ENCODE measurements at places on chromosomes 2 and 18.

DNA sequence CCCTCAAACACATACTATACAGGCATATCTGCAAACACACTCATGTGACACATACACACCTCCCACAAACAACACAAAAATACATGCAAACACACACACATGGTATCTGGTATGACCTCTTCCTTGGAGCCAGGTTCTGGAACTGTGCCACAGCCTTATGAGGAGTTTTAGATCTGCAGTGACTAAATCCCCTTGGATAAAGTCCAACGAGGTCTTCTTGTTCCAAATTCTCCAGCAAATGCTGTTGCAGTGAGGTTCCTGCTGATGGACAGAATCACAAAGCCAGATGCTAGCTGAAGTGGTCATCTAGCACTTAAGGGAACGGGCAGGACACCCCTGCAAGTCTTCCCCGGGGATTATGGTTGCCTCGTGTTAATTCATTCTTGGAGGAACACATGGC, 54.5 kb upstream of the DAPL1 start:
- DNase-seq = no peak

- DNase-seq = no peak
These were observed 154.2 kb downstream of the FAM210A start for GRCh38 chr18:13572148-13572547.

GRCh38 chr18:26421931-26422330, 126.4 kb downstream of the KCTD1 start:
- no peak for DNase-seq

- DNase-seq = no peak
These were observed 6.0 kb downstream of the ENOSF1 start for GRCh38 chr18:706405-706804.

DNA sequence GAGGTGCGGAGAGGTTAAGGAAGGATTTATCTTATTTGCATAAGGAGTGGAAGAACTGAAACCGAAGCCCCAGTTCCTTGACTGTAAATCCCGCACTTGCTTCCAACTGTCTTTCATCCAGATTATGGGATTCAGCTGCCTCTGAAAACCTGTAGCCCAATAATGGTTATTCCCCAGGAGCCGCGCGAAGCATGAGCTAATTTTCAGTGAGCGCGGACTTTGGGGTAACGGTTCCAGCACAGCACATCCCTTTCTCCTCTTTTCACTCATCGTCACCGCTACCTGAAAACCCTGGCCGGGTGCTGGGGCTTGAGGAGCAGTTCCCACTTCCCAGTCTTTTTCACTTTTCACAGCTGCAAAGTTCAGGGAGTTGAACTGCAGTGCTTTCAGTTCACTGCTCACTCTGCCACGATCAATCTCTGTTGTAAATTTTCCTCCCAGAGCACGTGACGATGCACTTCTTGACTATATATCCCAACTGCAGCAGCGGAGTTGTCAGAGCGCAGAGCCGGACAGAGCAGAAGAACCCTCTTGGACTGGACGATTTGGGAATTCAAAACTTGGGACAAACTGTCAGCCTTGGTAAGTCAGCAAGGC, at the start of gene KCNE4:
KCNE4 (plus strand) TSS at position 498 of the 597 bp plus-strand sequence. CDS start 641 bp downstream, outside the sequence.
- no peak for DNase-seq

- DNase-seq = no peak
These were observed 666.5 kb downstream of the SLC4A3 start for GRCh38 chr2:220293966-220294365.

- no peak for DNase-seq
These were observed 9.5 kb downstream of the DUSP19 start for GRCh38 chr2:183088061-183088460.

DNA sequence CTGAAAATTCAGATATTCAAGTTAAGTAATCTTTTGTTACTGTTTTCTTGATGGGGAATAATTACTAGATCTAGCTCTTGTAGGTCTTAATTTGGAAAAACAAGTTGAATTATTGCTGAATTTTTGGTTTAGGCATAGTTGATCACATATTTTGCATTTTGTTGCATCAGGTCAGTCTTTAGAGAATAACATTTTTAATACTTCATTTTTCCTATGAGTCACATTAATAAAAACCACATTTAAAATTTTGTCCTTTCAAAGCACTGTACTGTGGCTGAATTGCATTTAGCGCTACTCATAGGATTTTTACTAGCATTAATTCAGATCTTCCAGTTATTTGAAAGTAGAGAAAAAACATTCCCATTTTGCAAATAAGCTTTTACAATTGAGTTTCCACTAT, 23.2 kb downstream of the MAP4K4 start:
- no peak for DNase-seq

DNA sequence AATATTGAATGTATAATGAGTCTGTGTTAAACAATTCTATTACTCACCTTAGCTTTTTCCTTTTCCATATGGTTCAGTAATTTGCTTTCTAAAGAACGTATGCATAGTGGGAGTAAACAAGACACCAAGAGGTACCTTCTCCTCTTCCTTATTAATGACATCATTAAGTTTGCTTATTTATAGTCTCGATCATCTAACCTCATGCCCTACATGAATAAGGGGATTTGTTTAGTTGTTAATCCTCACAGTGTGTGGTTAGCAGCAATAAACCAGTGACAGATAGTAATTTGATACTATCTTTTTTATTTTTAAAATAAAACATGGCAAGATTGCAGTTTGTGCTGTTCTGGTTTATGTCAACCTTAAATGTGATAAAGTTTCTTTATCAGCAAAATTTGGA, 69.7 kb downstream of the COBLL1 start:
- DNase-seq = no peak

GRCh38 chr2:109139002-109139401, 10.0 kb downstream of the SH3RF3 start:
- DNase-seq = no peak

GRCh38 chr2:117470311-117471095, 344.0 kb upstream of the DDX18 start:
- no peak for DNase-seq

- no peak for DNase-seq
These were observed 122.5 kb downstream of the CNTNAP5 start for GRCh38 chr2:124147552-124147951.

GRCh38 chr2:70894765-70895164, 40.9 kb upstream of the ATP6V1B1 start:
- no peak for DNase-seq

- no peak for DNase-seq
These were observed 49.8 kb downstream of the MSH2 start for GRCh38 chr2:47452761-47453160.

DNA sequence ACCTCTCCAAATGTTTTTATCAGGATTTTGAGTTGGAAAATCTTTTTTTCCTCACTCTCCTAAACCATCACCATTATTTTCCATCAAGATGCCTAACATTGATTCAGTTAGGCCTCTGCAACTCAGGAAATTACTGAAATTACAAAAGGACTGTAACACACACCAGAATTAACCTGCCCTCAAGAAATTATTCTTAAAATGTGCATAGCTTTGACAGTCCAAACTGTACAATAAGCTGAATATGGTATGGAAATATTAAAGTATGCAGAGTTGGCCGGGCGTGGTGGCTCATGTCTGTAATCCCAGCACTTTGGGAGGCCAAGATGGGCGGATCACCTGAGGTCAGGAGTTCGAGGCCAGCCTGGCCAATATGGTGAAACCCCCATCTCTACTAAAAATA, 50.2 kb upstream of the PHLPP1 start:
- no peak for DNase-seq

- DNase-seq = no peak
These were observed 803 bp upstream of the FIGN start for GRCh38 chr2:163736433-163737189.

DNA sequence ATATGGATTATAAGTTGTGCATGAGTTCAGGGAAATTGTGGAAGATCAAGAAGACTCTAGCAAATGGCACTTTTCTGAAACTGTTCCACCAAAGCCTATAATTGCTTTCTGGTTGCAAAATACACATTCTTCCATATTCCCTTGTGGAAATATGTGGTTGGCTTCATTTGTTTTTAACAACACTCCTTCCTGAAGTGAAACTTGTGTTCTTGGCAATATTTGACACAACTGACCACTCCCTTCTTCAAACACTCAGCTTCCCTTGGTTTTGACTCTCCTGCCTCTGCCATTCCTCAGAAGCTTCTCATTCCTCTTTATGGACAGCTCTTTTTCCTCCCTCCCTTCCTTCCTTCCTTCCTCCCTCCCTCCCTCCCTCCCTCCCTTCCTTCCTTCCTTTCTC, 192.3 kb downstream of the PMAIP1 start:
- DNase-seq = no peak

- DNase-seq = no peak
These were observed 140.0 kb downstream of the SEPTIN10 start for GRCh38 chr2:109473616-109474318.

Measured in naive thymus-derived CD4-positive, alpha-beta T cell (primary cell).